K562 (cell line): ENCODE measurements at places on chromosomes 1 and 21.

- DNase-seq: no peak
Measured at GRCh38 chr21:42421018-42421793, 17.5 kb downstream of the UBASH3A start.

DNA sequence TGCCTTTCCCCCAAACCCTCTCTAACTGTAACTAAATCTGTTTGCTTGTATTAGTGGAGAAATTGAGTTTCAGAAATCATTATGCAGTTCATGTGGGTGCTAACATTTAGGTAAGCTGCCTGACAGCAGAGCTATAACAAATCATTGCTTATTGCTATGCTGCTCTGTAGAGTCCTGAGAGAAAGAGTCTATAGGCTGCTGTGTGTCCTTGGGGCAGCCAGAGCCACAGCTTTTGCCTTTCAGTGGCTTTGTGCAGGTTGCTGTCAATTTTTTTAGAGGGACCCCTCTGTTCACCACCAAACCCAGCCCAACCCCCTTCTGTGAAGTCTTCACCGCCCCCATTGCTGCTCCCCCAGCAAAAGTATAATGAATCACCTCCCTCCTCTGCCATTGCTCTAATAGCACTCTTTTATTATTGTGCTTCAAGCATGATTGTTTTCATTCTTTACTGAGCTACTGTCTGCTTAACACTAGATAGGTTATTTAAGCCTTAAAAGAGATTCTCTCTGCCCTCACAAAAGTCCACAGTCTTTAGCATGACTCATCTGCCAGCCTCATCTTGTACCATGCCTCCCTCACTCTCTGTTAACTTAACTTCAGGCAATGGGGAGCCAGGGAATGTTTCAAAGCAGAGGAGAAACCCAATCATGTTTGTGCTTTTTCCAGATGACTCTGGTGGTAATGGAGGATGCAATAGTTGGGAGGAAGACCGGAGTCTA, 38.6 kb downstream of the DIRAS3 start:
- no peak for DNase-seq

DNA sequence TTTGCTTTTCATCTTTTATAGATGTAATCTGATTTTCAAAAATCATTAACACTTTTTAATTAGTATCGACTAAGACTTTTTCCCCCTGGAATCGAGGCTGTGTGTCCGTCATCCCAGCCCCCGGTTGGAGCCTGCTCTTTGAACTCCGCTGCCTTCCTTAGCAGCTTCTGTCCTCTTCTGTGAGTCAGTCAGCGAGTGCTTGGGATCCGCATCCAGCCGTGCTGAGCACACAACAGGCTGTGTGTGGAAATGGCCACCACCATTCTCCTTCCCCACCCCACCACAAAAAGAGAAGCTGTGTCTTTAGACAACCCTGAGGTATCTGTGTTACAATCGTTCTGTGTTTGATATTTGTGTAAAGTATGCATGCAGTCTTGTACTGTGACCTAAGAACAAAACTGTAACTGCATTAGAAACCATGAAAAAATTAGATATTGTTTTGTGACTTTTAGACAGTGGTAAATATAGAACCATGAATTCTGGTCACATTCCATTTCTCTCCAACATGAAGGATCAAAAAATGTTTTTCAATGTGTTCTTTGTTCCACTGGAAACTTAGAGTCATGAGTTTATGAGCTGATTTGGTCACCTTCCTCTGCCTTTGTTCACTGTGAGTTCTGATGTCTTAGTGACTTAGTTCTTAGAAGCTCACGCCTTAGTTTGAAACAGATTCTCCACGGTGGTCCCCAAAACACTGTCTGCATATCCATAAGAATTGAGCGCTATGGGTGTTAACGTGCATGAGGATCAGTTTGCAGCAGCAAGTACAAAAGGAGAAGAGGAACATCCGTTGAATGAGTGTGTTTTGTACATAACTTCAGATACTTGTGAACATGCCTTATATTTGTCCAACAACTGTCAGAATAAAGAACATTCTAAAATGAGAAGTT, 64.7 kb downstream of the VPS26C start:
- DNase-seq: no peak

- DNase-seq: no peak
Measured at GRCh38 chr1:246591504-246591903, 25.2 kb downstream of the CNST start.

- DNase-seq: no peak
Measured at GRCh38 chr1:193479187-193479586, 292.8 kb upstream of the B3GALT2 start.

GRCh38 chr1:37676281-37677142, 15.8 kb upstream of the CDCA8 start:
- no peak for DNase-seq

DNA sequence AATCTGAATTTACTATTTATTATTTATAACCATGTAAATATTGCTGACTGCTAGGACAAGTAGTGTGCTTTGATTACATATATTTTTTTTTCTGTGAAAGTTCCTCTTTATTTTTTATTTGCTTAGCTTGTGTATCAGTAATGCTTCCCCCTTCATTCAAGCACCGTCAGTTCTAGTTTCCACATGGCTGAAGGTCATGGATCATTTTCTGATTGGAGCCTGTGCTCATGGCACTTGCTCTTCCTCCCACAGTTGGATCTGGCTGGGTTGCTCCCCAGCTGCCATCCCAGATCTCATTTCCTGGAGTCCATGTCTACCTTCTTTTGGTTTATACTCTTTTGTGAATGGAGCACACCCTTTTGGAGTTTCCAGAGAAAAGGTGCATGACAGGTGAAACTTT, 57.0 kb upstream of the IGSF5 start:
- DNase-seq: no peak

DNA sequence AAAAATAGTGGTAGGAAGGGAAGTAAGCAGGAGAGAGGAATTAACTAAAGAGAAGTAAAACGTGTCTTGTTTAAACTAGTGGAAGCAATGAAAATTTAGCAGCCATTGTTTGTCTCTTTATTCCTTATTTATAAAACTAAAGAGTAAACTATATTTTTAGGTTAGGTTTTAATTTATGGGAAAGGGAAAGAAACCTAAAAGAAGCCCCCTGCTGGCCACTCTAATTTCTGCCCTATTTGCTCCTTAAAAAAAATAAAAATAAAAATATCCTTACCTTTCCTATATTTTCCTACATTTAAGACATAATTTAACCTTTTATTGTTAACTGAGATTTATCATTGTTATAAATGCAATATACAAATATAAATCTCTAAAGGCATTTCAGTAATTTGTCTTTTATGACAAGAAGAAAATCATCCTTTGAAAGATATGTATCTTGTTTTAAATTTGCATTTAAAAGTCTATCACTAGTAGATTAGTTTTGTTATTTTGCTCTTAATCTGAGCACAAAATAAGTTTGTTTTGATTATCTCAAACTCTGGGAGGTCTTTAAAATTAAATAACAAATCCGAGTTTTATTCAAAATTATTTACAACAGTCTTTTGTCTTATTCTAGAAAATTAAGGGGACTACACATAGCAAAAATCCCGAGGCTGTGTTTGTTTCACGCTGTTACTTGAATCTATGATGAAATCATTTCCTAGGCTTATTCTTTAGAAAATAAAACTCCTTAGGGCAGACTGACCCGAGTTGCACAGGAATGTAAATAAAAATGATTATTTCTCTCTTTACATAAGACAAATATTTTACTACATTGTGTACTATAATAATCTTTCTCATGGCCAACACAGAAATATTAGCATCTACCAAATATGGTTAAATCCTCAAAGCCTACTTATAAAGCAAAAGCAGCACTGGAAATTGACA, 201.7 kb downstream of the NRIP1 start:
- DNase-seq: no peak

GRCh38 chr1:80535466-80535865, 1265.3 kb upstream of the ADGRL2 start:
- no peak for DNase-seq

DNA sequence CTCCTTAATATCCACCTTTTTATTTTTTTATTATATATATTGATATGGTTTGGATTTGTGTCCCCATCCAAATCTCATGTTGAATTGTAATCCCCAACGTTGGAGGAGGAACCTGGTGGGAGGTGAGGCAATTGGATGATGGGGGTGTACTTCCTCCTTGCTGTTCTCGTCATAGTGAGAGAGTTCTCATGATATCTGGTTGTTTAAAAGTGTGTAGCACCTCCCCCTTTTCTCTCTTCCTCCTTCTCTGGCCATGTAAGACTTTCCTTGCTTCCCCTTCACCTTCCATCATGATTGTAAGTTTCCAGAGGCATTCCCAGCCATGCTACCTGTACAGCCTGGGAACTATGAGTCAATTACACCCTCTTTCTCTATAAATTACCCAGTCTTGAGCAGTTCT, 22.7 kb upstream of the CCSAP start:
- no peak for DNase-seq

GRCh38 chr21:34279883-34280282, 83.9 kb upstream of the KCNE2 start:
- no peak for DNase-seq

DNA sequence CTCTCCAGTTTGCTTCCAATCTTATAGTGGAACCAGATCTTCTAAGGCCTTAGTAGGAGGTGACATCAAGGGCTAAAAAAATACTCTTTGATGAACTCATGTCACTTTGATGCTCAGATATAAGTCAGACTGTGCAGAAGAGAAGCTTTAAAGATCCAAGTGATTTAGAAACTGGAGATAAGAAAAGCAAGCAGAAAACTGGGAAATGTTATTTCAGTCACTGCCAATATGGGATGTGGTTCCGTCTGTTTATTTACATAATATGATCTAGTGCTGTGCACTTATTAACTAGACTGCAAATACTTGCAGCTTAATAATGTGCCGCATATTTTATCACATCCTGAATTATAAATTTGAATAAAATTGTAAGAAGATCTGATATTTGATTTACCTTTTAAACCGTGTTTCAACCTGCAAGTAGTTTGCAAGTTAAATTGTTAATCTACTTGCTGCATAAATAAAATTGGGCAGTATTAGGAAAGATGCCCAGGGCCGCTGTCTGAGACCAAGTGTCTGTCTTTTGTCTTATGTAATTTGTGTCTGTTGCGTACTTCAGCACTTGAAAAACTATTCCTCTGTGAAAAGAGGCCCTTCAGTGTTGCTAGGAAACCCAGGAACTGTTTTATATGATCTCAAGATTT, 29.6 kb downstream of the CXADR start:
- no peak for DNase-seq

DNA sequence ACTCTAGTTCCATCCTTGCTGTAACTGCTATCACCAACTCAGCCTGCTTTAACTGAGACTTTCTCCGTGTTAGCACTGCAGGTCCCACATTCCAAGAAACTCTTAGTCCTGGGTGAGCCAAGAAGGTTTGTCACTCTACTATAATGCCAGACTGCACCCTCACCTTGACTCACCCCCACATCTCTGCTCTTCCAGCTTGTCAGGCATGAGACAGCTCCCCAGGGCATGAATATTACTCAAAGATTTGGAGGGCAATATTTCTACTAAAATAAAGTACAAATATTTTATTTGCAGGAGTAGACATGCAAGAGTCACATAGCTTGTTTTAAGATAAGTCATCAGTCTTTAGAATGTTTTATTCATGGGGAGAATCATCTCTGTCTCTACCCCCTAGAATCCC, 110.2 kb downstream of the MATN1 start:
- DNase-seq: no peak

DNA sequence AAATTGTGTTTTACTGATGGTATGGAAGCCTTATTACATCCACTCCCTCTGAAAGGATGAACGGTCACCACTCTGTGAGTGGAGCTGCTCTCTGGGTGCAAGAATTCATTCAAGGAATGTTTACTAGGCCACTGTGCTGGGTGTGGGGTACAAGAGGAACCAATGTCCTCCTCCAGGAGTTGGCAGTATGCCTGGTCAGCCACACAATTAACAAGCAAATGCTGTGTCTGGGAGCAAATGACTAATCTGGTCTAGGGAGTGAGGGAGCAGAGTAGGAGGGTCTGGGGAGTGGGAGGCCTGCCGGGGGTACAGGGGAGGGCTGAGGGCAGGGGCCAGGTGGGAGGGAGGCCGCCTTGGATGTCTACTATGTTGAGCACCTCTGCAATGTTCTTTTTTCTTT, 27.2 kb upstream of the TDRD10 start:
- DNase-seq: no peak

GRCh38 chr1:150549496-150550221, 451 bp downstream of the ADAMTSL4 start:
- peak; percentile 35 for DNase-seq

DNA sequence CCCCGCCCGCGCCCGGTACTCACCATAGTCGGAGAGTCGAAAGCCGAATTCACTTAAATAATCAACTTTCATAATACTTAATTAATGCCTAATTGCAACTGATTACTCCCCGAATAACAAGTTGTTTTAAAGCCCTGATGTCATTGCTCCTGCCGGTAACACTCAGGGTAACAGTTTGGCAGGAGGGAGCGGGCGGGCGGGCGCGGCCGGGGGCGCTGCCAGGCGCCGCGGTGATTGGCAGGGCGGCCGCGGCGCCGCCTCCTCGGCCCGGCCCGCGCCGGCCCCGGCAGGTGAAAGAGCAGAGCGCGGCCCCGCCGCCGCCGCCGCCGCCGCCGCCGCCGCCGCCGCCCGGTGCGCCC, 102.2 kb downstream of the CASZ1 start:
- no peak for DNase-seq

DNA sequence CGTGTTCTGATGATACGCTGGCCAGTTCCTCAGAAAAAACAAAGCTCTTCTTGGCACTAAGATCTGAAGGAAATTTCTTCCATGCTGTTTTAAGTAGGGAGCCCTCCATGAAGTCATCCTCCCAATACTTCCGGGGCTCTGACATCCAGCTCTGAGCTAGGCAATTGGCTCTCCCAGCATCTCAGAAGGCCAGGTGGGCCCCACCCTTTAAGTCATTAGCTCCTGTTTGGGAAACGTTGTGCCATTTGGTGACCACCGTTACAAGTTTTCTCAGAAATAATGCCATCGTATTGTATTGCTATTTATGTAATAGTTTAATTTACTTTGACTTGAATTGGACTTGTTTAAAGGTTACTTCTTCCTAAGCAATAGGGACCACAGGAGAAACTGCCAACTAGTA, 130.3 kb upstream of the EDN2 start:
- DNase-seq: no peak

- DNase-seq: no peak
Measured at GRCh38 chr1:16180291-16180824, 24.5 kb upstream of the EPHA2 start.

GRCh38 chr1:28308750-28309149, 20.1 kb upstream of the MED18 start:
- no peak for DNase-seq

DNA sequence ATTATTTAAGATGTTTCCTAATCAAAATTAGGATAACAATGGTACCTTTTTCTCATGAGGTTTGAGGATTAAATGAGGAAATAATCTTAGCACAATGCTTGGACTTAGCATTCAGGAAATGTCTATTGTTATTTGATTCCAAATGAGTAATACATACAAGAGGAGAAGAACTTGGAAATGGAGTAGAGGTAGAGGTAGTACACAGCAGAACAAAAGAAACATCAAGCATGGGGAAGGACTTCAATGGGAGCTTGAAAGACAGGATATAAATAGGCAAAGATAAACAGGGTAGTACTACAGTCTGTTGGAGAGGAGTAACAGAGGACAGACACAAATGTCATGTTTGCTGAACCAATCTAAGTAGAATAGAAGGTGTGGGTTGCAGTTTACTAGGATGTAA, 59.5 kb upstream of the RGS2 start:
- no peak for DNase-seq
